ENCODE measurements at places on chromosomes 12 and 14. TPM values are rescaled to one million over a fixed set of nuclear protein-coding genes. Genes with fewer than 3 reads are reported as not detected.

DNA sequence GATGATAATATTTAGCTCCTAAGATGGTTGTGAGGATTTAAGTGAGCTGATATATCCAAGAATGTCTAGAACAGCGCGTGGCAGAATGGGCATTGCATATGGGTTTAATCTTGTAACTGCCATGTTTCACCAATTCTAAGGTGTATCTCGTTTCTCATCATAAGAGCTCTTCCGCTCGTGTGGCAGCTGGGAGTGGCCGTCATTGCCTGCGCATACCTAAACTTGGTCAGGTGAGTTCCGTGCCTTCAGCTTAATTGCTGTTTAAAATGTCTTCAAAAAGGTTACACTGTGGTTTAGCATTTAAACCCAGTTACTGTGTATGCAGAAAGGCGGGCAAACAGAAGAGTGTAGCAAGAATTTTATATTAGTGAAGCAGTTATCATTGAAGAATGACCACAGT, 4.5 kb upstream of the AQP2 start:
- peaks cover 21% of the 10 kb centered on the region for H3K4me1 ChIP-seq
- no peak overlapping the region for H3K27ac ChIP-seq
- no peaks in the 10 kb centered on the region for H3K36me3 ChIP-seq

GRCh38 chr12:77599782-77600467, 230.8 kb upstream of the NAV3 start:
- no peak for DNase-seq
- no peaks in the 10 kb centered on the region for H3K4me1 ChIP-seq
- no peak overlapping the region for H3K27ac ChIP-seq

GRCh38 chr12:126914170-126914793, 1352.7 kb upstream of the TMEM132C start:
- no peaks in the 10 kb centered on the region for H3K4me1 ChIP-seq
- H3K27me3 ChIP-seq = peaks cover 7% of the 10 kb centered on the region
- H3K4me3 ChIP-seq = no peak overlapping the region
- no peak overlapping the region for H3K27ac ChIP-seq
- no peaks in the 10 kb centered on the region for H3K36me3 ChIP-seq
- no peak for DNase-seq

- H3K27ac ChIP-seq = no peak overlapping the region
- no peak overlapping the region for H3K4me3 ChIP-seq
- no peaks in the 10 kb centered on the region for H3K27me3 ChIP-seq
Observed at GRCh38 chr14:96166461-96167223, 38.0 kb upstream of the BDKRB2 start.

GRCh38 chr12:22287776-22288621, 46.5 kb downstream of the ST8SIA1 start:
- H3K27me3 ChIP-seq = no peaks in the 10 kb centered on the region
- H3K27ac ChIP-seq = no peak overlapping the region
- H3K36me3 ChIP-seq = no peaks in the 10 kb centered on the region
- no peak overlapping the region for H3K4me3 ChIP-seq
- peaks cover 8% of the 10 kb centered on the region for H3K4me1 ChIP-seq

DNA sequence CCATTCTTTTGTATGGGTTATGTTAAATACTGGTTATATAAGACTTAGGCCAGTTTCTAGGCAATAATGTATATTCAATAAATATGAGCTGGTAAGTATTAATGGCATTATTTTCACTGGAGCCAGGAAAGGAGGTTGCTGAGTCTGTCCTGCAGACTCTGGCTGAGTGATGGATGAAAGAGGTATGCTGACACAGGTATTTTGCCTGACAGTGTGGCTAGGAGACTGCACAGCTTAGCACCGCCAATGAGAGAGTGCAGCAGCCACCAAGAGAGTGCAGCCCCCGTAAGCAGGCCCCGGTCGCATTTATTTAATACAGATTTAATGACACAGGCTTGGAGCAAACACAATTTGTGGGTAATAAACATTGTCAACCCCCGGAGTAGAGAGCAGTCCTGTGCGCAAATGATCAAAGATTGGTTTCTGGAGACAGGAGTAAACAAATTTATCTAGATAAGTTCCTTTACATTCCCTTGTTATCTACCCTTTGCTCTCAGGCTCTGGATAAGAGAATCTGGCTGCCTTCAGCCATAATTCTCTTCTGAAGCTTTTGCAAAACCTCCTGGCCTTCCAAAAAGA, 37.4 kb downstream of the TMTC3 start:
- no peak overlapping the region for H3K4me3 ChIP-seq
- no peaks in the 10 kb centered on the region for H3K27me3 ChIP-seq
- H3K36me3 ChIP-seq = peaks cover 77% of the 10 kb centered on the region
- no peak for DNase-seq

- no peak for DNase-seq
- H3K36me3 ChIP-seq = peaks cover 4% of the 10 kb centered on the region
- H3K4me1 ChIP-seq = peaks cover 43% of the 10 kb centered on the region
- H3K27me3 ChIP-seq = no peaks in the 10 kb centered on the region
Observed at GRCh38 chr14:83975435-83975834, 1554.5 kb upstream of the FLRT2 start.

GRCh38 chr14:86847140-86847539, 1145.8 kb downstream of the GALC start:
- H3K27ac ChIP-seq = no peak overlapping the region
- H3K36me3 ChIP-seq = no peaks in the 10 kb centered on the region
- H3K4me1 ChIP-seq = peaks cover 7% of the 10 kb centered on the region
- peaks cover 9% of the 10 kb centered on the region for H3K27me3 ChIP-seq
- H3K4me3 ChIP-seq = no peak overlapping the region
- no peak for DNase-seq

GRCh38 chr12:20656600-20656999, 38.5 kb upstream of the SLCO1C1 start:
- H3K4me3 ChIP-seq = no peak overlapping the region
- no peaks in the 10 kb centered on the region for H3K27me3 ChIP-seq
- no peaks in the 10 kb centered on the region for H3K4me1 ChIP-seq
- no peak for DNase-seq
- peaks cover 22% of the 10 kb centered on the region for H3K36me3 ChIP-seq
- H3K27ac ChIP-seq = no peak overlapping the region

GRCh38 chr14:76525106-76525821, 149.3 kb downstream of the ESRRB start:
- H3K4me1 ChIP-seq = peaks cover 9% of the 10 kb centered on the region
- H3K27ac ChIP-seq = no peak overlapping the region
- H3K4me3 ChIP-seq = no peak overlapping the region

- no peak overlapping the region for H3K27ac ChIP-seq
- peak; percentile 48 for DNase-seq
- H3K36me3 ChIP-seq = no peaks in the 10 kb centered on the region
- H3K27me3 ChIP-seq = peaks cover 96% of the 10 kb centered on the region
- H3K4me1 ChIP-seq = peaks cover 16% of the 10 kb centered on the region
- H3K4me3 ChIP-seq = peak overlapping the region; percentile 76
Observed at GRCh38 chr14:47674543-47675465, 601 bp downstream of the MDGA2 start.

GRCh38 chr14:46404865-46405811, 246.4 kb downstream of the RPL10L start:
- H3K36me3 ChIP-seq = no peaks in the 10 kb centered on the region
- no peak for DNase-seq
- peaks cover 41% of the 10 kb centered on the region for H3K4me1 ChIP-seq
- peak overlapping the region; percentile 88 for H3K27ac ChIP-seq
- peak overlapping the region; percentile 2 for H3K4me3 ChIP-seq

DNA sequence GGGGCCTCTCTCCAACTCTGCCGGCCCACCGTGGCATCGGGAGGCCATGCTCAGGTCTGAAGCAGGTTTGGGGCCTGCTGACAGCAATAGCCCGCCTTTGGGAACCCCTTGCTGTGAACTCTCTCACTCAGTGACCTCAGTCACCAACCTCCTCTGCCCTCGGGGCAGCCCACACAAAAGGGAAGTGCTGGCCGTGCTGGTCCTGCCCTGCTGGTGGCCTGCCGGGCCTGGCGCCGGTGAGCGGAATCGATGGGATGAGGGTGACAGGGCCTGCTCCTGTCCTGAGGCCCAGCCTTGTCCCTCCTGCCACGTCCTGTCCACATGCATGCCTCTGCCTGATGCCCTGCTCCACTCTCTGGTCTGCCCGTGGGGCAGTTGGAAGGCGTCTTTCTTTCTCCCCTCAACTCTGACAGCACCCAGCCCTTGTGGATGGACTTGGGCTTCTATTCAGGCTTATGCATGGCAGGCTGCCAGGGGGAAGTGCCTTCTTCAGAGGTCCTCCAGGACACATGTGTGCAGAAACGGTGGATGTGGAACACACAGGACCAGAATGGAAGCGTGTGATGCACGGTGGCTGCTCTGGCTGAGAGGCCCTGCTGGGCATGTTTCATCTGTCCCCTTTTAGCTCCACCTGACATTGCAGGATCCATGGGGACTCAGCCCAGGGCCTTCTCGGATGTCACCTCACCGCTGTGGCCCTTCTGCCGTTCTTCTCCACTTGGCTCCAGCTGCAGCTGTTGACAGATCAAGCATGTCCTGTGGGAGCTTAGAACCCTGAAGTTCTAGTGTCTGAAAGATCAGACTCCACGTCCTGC, 31.9 kb downstream of the IL31 start:
- no peaks in the 10 kb centered on the region for H3K4me1 ChIP-seq
- H3K4me3 ChIP-seq = no peak overlapping the region
- H3K27me3 ChIP-seq = no peaks in the 10 kb centered on the region
- peaks cover 25% of the 10 kb centered on the region for H3K36me3 ChIP-seq
- H3K27ac ChIP-seq = no peak overlapping the region
- no peak for DNase-seq

DNA sequence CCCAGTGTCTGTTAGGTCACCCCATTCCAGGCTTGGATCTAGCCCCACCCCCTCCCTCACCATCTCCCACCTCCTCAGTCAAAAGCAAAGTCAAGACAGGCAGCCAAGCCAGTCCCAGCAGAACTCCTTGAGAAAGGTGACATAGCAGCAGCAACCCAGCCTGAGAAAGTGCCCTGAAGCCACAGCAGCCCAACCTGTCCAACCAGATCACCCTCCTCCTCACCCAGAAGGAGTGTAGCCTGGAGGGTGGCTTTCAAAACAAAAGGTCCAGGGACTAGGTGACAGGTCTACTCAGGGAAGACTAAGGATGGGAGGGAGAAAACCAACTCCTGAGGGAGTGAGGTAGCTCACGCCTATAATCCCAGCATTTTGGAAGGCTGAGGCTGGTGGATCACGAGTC, 5.2 kb downstream of the RAB15 start:
- H3K27me3 ChIP-seq = no peaks in the 10 kb centered on the region
- H3K36me3 ChIP-seq = peaks cover 3% of the 10 kb centered on the region
- peak overlapping the region; percentile 83 for H3K27ac ChIP-seq
- no peak for DNase-seq

DNA sequence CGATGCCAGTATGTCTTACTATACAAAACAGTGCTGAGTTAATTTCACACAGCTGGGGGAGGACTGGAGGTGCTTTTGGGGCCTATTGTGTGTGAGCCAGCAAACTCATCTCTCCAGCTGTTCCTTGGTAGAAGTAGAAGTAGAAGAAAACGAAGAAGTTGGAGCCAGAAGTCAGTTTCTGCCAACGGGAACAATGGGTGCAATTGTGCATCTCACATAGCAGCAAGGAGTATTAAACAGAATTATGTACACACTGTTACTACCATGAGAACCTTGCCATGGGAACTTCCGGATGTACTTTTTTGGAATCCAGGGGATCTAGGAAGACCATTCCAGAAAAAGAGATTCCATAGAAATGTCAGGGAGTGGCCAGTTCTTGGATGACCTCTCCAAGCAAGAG, 88.6 kb downstream of the VCPKMT start:
- H3K27ac ChIP-seq = no peak overlapping the region
- peaks cover 7% of the 10 kb centered on the region for H3K36me3 ChIP-seq
- DNase-seq = no peak
- no peaks in the 10 kb centered on the region for H3K4me1 ChIP-seq
- no peaks in the 10 kb centered on the region for H3K27me3 ChIP-seq

GRCh38 chr14:74638966-74639365, 26.9 kb upstream of the LTBP2 start:
- H3K27me3 ChIP-seq = peaks cover 1% of the 10 kb centered on the region
- H3K27ac ChIP-seq = no peak overlapping the region
- H3K4me3 ChIP-seq = no peak overlapping the region
- H3K4me1 ChIP-seq = peaks cover 6% of the 10 kb centered on the region
- H3K36me3 ChIP-seq = no peaks in the 10 kb centered on the region

GRCh38 chr12:120817559-120818330, 86.4 kb downstream of the SPPL3 start:
- H3K27ac ChIP-seq = peak overlapping the region; percentile 81
- no peak for DNase-seq
- H3K27me3 ChIP-seq = no peaks in the 10 kb centered on the region
- peaks cover 44% of the 10 kb centered on the region for H3K4me1 ChIP-seq
- H3K4me3 ChIP-seq = no peak overlapping the region

DNA sequence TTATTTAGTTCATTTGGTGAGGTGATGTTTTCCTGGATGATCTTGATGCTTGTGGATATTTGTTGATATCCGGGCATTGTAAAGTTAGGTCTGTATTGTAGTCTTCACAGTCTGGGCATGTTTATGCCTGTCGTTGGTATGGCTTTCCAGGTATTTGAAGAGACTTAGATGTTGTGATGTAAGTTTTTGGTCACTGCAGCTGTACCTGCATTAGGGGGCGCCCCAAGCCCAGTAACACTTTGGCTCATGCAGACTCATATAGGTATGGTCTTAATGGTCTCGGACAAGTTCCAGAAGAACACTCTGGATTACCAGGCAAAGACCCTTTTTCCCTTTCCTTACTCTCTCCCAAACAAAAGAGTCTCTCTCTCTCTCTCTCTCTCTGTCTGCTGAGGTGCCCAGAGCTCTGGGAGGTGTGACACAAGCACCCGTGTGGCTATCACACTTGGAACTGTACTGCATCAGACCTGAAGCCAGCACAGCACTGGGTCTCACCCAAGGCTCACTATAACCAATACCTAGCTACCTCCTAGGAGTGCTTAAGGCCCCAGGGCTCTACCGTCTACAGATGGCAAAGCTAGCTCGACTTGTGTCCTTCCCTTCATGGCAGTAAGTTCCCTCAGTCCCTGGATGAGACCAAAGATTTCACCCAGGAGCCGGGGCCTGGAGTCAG, 425.8 kb upstream of the ATXN7L3B start:
- no peak overlapping the region for H3K27ac ChIP-seq
- H3K4me1 ChIP-seq = no peaks in the 10 kb centered on the region
- H3K27me3 ChIP-seq = peaks cover 2% of the 10 kb centered on the region
- H3K36me3 ChIP-seq = no peaks in the 10 kb centered on the region

- peaks cover 31% of the 10 kb centered on the region for H3K4me1 ChIP-seq
- no peaks in the 10 kb centered on the region for H3K27me3 ChIP-seq
- peak overlapping the region; percentile 93 for H3K4me3 ChIP-seq
- H3K27ac ChIP-seq = peak overlapping the region; percentile 94
- DNase-seq = peak; percentile 67
- H3K36me3 ChIP-seq = no peaks in the 10 kb centered on the region
Observed at GRCh38 chr12:38904537-38905479, 583 bp downstream of the CPNE8 start.

LGALS3 gene
- total RNA-seq = 19.2 TPM

IKBIP gene
- total RNA-seq = 21.0 TPM

PMCH gene
- not detected for total RNA-seq

CLEC2B gene
- total RNA-seq = not detected

PDE3A gene
- total RNA-seq = 12.7 TPM

PTPRQ gene
- 19.2 TPM for total RNA-seq

Measured in mesothelial cell of epicardium (in vitro differentiated cells).